ENCODE measurements at places on chromosomes 12 and 14.

- peak; percentile 63 for DNase-seq
Measured at GRCh38 chr12:53452159-53453077, 516 bp downstream of the PCBP2 start.

DNA sequence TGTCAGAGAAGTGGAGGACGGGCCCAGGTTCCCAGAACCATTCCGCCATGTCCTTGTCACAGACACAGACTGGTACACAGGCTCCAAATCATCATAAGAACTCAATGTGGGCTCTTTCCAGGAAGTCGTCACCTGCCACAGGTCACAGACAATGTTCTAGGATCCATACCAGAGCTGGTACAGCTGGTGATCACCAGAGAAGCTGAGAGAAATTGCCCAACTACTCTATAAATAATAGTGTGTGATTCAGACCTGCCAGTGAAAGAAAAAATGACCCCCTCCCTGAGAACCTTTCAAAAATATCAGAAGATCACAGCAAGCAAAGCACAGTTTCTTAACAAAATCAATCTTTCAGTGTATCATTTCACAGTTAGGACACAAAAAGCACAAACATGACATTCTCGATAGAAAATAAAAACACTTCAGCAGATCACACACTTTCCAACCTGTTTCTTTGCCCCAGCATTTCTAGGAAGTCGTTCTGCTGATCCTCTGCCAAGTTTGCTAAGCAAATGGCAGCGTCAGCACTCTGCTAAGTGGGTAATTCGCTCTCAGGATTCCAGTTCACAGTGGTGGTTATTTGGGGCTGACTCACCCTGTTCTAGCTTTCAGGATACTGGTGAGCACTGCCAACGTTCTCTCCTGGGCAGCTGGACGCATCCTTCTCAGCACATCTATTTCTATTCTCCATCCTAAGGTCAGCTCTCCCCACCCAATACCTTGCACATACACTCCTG is 223.3 kb upstream of the SFSWAP start:
- DNase-seq, result no peak

- DNase-seq, result no peak
Measured at GRCh38 chr14:27327095-27327494, 729.3 kb upstream of the NOVA1 start.

- no peak for DNase-seq
Measured at GRCh38 chr12:53255996-53256395, 12.1 kb upstream of the ESPL1 start.

DNA sequence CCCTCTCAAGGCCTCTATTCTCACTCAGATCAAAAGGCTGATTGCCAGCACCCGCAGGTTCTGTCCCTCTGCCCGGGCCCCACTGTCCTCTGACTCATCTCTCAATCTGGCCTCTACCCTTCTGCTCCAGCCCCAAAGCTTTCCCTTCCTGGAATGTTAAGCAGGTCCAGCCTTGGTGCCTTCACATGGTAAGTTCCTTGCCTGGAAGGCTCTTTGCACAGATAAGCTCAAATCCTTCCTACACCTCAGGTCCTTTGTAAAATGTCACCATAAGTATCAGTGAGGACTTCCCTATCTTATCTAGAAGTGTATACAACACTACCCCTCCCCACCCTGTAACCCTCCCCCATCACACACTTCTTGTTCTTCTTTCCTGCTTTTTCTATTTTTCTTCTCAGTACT is 22.2 kb downstream of the LPCAT3 start:
- DNase-seq, result no peak

- DNase-seq, result no peak
Measured at GRCh38 chr12:74906224-74906623, 303.4 kb downstream of the KCNC2 start.

- DNase-seq, result no peak
Measured at GRCh38 chr12:68344126-68344525, 12.0 kb upstream of the MDM1 start.

- DNase-seq, result no peak
Measured at GRCh38 chr14:94761997-94762377, 7.9 kb downstream of the GSC start.

DNA sequence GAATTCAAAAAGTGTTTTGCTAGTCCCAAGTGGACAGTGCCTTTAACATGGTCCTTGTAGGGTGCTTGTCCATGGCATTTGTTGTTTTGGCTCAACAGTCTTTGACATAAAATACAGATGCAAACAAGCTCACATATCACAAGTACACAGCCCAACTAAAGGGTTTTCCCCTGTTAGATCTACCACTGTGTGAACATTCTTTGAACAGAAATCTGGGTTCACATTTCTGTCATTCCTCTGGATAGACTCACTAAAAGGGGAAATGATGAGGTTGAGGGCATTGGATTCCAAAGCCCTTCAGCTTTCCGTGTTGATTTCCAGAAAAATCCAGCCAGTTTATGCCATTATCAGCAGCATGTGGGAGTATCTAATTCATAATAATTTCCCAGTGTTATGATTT is 54.1 kb downstream of the EP400 start:
- no peak for DNase-seq

GRCh38 chr12:96248136-96248931 is 54.2 kb downstream of the ELK3 start:
- DNase-seq, result no peak

GRCh38 chr12:51908876-51909592 is 1.7 kb downstream of the ACVRL1 start:
- DNase-seq, result no peak

DNA sequence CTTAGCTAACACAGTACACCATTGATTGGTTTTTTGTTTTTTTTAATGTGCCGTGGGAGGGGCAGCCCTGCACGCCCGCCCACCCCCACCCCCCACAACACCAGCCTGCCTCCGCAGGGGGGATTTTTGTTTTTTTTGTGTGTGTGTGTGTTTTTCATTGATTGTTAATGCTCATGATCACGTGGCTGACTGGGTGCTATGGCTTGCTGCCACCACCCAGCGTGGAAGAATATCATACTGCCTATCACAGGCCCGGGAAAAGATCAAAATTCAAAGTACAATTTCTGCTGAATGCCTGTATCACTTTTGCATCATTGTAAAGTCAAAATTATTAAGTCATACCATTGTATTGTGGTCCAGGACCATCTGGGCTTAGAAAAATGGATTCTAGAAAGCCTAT is 8.3 kb downstream of the RESF1 start:
- DNase-seq, result no peak

DNA sequence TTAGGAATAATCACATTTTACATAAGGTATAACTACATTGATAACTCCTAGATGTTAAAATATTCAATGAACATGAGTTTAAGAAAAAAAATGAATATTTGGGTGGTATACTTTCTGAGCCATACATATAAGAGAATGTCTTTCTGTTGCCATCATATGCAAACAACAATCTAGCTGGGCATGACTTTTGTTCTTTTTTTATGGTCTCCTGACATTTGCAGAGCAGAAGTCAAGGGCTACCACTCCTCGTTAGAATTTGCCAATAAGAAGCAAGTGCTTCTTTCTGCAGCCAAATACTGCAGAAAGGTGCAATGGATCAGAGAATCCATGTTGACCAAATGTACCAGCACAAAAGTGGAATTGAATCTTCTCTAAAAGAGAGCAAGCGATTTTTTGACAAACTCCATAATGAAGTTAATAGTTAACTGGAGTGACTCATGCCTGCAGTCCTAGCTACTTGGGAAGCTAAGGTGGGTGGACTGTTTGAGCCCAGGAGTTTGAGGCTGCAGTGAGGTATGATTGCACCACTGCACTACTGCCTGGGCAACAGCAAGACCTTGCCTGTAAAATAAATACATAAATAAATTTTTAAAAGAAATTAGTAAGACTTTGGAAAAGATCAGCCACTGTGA is 25.5 kb upstream of the CCDC91 start:
- no peak for DNase-seq

DNA sequence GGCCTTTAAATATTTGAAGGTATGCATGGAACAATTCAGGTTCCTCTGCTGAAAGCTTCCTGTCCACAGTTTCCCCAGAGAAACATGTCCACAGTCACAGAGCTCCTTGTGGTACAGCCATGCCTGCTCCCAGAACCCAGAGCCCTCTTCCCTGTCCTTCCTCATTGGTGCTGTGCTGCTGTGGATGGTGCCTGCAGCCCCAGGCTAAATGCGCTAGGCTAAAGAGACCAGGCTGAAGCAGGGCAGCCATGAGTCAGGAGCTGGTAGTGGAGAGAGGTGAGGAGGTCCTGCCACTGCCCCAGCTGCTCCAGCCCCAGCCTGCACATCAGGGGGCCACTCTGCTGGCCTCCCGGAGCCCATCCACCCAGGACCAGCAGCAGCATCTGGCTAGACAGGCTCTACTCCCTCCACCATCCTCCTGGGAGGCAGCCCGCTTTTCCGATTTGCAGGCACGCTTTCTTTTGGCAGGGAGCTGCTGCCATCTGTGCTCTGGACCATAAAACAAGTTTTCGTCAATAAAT is 65.4 kb upstream of the DDX11 start:
- no peak for DNase-seq

- DNase-seq, result no peak
Measured at GRCh38 chr12:20822415-20822814, 11.9 kb downstream of the SLCO1B3 start.

DNA sequence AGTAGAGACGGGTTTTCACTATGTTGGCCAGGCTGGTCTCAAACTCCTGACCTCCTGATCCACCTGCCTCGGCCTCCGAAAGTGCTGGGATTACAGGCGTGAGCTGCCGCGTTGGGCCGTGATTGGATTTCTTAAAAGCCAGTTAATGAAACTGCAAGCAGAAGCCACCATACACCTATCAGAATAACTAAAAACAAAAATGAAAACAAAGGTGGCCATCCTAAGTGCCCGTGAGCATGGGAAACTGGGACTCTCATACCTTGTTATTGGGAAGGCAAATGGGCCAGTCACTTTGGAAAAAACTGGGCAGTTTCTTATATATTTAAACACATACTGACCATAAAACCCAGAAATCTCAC is 7.7 kb upstream of the TCTN1 start:
- DNase-seq, result no peak

DNA sequence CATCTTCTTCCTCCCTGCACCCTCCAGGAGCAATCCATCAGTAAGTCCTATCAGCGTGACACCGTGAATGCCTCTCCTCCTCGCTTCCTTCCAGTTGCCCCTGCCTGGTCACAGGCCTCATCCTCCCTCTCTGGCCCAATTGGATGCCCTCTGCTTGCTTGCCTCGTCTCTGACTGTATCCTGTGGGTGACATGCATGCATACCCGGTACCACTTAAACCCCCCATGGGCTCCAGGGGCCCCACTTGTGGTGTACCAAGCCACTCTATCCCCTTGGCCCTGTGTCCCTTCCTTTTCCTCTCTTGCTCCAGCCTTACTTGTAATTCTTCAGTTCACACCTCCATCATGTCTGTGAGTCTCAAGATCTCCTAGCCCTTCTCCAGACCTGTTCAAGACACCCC is 106.0 kb upstream of the RTL1 start:
- DNase-seq, result no peak

GRCh38 chr12:19665121-19665900 is 226.0 kb downstream of the AEBP2 start:
- DNase-seq, result no peak

DNA sequence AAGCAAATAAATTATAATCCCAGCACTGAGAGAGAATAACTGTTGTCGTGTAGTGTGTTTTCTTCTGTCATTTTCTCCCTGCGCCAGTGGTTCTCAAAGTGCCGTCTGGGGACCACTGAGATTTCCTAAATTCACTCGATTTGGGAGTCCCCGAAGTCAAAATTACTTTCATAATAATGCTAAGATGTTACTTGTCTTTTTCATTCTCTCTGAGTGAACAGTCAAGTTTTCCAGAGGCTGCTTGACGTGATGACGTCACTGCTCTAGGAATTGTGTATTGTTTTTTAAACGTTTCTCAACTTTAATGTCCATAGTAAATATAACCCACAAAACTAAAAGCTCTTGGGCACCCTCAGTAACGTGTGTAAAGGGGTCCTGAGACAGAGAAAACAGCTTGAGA is 796 bp upstream of the POP5 start:
- no peak for DNase-seq

DNA sequence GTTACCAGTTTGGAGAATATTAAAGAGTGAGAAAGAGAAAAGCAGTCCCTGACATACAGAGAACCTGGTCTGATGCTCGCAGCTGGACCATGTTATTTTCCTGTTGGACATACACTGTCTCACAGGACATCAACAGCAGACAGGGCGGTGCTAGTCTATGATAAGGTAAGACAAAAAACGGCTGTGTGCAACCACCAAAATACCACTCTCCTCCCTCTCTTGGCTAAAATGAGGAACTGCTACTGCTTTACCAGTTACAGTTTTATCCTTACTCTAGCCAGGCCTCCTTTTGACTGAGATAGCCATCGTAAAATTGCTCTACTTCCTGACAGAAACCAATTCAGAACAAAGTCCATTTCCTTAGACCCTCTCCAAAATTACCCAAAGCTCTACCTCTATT is 47.0 kb upstream of the ERGIC2 start:
- DNase-seq, result peak; percentile 24

GRCh38 chr14:95360828-95361227 is 41.1 kb upstream of the CLMN start:
- DNase-seq, result no peak

DNA sequence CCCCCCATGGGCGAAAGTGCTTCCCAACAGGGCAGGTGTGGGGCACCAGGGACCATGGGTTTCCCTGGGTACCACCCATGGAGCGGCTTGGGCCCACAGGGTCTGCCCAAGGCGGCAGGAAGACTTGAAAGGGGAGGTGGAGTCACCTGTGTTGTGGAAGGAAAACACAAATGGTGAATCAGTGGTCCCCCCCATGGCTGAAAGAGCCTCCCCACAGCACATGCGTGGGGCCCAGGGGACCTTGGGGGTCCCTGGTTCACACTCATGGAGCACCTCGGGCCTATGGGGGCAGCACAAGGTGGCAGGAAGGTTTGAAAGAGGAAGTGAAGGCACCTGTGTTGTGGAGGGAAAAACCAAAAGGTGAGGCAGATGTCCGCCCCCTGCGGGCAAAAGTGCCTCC is 581.9 kb downstream of the ALG10 start:
- no peak for DNase-seq

DNA sequence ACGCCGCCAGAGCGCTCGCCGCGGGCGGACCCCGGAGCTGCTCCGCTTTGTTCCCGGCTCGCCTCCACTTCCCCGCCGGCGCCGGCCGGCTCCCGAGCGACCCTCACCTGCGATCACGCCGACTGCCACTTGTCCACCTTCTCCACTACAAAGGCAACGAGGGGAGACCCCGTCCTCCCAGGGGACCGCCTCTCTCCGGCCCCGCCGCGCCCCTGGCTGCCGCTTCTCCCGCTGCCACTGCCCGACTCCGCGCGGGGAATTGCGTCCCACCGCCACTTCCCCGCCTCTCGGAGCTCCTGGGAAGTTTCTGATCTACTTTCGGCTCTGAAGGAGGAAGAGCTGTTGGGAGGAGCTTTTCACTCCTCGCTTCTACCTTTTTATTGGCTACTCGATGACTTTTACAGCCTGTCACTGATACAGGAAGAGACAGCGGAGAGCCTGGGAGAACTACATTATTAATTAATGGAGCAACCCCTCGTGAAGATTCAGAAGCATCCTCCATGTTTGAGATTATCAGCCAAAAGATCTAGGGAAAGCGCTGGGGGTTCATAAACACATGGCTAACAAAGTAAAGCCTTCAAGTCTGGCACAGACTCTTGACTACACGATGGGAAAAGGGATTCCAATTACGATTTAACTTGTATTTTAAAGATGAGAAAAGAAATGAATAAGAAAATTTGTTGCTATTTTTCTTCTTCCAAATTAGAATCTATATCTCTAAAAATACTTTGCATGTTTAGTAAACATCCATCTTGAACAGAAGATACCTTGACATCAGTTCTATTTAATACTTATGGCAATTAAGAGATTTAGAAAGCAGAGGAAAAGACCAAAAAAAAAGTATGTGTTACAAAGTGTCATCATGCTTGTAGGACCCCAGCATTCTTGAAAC is at the start of gene BAZ1A:
TSS of gene BAZ1A (minus strand) at position 330 of the 892 bp plus-strand sequence. CDS start 756 bp downstream, outside the sequence.
- peak; percentile 59 for DNase-seq

GRCh38 chr14:88618476-88618875 is 55.6 kb downstream of the ZC3H14 start:
- DNase-seq, result no peak

- DNase-seq, result no peak
Measured at GRCh38 chr14:61631045-61631687, 64.1 kb upstream of the HIF1A start.

Measured in CD4-positive, alpha-beta T cell treated with Interleukin-6 at 100 ng/mL for 8 hours (primary cell).